AG08396 (cell line): ENCODE measurements at places on chromosomes 7 and 10.

- DNase-seq = no peak
These were observed 3.1 kb downstream of the CD36 start for GRCh38 chr7:80641548-80641947.

GRCh38 chr10:58919927-58920654 is 256.4 kb upstream of the PHYHIPL start:
- peak; percentile 29 for DNase-seq

DNA sequence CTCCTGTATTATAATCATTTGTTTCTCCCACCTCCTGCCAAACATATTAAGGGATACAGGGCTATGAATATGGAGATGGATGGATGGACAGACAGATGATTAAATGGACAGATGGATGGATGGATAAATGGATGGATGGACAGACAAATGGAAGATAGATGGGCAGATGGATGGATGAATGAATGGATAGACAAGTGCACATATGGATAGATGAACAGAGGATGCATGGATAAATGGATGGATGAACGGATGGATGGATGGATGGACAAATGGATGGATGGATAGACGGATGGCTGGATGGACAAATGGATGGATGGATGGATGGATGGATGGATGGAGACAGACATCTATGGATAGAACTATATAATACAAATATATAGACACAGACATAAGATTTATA is 59.8 kb downstream of the EBF3 start:
- DNase-seq = no peak

DNA sequence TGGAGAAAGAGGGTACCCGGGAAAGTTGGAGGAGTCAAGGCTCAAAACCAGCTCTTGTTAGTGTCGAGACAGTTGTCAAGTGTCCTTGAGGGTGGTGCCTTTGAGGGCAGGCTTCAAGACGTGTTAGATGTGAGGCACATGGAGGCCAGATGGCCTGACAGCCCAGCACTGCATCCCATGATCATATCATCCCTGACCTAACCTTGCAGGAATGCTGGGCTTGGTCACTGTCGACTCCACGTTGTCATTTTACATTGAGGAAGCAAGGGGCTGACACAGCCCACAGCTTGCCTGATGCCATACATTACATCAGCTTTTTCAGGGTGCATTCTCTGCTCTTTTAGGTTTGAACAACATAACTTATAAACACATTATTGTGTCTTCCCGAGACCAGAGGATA is 114.1 kb downstream of the ABCA13 start:
- DNase-seq = peak; percentile 51

DNA sequence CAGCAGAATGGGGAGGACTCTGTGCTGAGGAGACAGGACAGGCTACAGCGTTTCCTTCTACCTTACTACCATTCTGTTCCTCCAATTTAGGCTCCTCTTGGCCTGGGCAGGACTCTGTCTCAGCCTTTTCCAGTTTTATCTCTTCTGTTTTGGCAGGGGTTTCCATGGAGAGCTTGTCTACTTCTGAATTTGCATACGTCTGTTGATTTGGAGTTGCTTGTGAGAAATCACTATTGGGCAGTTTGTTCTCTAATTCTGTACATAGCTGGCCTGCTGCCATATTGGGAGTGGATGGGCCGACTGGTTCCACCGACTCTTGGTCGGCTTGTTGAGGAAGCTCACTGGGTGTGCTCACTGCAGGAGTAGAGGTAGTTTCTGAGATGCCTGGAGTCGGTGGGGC is 136.8 kb downstream of the GALNT11 start:
- no peak for DNase-seq

DNA sequence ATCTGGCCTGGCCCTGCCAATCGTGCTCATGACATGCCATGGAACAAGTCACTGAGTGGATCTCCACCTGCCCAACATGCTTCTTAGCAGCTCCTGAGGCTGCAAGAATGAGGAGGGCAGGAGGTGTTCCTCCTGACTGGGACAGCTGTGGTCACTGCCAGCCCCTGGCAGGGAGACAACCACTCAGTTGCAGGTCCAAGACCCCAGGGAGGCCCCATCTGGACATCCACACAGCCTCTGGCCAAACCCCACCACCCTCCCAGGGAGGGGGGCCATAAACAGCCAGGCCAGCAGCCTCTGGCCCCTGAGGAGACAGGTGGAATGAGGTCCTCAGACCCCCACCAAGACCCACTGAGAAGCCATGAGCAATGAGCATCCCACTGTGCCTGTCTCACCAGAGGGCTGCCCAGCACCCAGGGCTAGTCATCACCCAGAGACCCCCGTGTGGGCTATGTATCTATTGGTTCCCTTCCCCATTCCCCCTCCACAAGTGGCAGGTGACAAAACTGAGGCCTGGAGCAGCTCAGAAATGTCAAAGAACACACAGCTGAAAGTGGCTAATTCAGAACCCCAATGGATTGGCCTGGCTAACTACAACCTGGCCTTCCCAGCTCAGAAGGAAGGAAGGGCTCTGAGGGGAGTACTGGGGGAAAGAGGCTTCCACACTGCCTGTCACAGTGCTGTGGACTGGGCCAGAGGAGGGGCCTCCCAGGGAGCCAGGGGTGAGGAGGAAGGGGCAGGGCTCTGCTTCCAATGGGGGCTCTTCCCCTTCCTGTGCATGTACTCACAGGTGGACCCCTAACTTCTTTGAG is 3.0 kb downstream of the GPRIN2 start:
- no peak for DNase-seq

DNA sequence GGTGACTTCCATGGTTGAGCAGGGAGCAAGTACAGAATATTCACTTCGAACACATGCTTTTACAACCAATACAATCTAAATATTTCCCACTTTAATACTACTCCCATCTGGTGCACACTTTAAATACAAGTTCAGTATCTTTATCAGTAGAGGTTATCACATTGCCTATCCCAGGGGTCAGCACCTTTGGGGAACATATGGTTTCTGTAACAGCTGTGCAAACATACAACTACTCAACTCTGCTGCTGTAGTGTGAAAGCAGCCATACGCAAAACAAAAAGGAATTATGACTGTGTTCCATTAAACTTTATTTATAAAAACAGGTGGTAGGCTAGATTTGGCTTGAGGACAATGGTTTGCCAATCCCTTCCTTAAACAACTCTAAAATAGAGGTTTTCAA is 157.5 kb downstream of the XPNPEP1 start:
- no peak for DNase-seq

DNA sequence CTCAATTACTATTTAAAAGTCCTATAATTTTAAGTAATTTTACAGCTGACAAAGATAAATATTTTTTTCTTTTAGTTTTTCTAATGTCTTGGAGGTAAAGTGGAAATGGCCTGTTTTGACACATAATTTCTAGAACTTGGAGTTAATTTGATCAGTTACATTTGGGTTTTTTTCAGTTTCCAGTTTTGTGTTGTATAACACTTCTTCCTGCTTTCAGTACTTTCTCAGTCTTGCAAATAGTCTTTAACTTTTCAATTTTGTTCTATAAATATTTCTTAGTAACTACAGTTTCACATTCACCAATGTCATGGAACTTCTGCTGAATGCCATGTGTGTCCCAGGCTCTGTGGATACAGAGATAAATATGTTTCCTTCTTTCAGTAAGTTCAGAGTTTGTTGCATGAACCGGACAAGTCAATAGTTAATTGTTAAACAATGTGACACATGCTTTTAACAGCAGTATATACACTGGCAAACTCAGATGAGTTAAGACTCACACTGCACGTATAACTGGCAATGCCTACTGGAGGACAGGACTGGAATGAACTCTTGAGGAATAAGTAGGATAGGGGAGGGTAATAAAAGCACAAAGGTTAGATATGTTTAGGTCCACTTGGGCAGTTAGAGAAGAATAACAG is 4.6 kb downstream of the SHOC2 start:
- DNase-seq = no peak

DNA sequence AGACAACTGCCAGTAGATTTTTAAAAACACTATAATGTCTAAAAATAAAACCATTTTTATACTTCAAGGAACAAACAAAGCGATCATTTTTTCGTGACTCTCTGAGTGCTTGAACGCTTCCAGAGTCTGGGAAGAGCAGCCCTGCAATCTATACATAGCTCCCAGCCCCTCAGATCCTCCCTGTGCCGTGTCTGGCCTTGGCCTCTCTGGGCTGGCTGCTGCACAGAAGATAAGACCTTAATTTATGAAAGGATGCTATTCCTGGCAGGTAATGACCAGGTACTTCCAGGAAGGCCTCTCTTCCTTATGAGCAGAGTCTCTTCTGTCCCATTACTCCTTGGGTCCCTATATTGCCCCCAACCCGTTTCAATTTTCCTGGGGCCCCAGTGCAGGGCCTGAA is 200.9 kb upstream of the AOAH start:
- no peak for DNase-seq
